CD8-positive, alpha-beta memory T cell (primary cell): ENCODE measurements at places on chromosomes 2 and 18.
A peak's percentile ranks its signal among the peaks of the same experiment; 100 is the strongest.

DNA sequence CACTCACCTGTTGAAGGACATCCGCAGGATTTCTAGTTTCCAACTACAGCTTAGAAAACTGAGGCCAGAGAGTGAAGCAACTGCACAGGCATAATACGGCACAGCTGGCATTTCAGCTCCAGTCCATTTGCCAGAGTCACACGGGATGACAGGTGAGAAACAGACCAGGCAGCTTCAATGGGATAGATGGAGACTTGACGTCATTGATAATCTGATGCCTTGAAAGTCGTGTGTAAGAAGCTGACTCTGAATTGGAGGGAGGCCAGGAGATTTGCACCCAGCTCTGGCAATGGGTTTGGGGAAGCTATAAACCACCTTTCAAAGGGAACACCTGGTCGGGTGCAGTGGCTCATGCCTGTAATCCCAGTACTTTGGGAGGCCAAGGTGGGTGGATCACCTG is 12.4 kb upstream of the DNMT3A start:
- DNase-seq: no peak

GRCh38 chr2:27356056-27356381 is 545 bp downstream of the GTF3C2 start:
- DNase-seq: peak; percentile 49

DNA sequence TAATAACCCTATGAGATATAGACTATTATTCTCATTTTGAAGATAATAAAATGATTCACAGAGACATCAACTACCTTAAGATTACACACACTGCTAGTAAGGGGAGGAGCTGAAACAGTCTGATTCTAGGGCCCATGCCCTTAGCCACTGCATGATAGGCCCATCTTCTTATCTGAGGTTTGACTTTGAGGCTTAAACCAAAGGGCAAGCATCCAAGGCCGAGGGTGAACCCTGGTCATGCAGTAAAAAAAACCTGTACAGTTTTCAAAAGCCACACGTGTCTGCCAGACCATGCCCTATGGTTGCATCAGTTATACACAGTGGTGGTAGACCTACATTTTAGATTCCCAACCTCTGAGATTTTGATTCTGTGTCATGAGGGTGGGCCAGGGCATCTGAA is 44.8 kb downstream of the POLE4 start:
- DNase-seq: no peak

GRCh38 chr2:3956892-3957291 is 253.5 kb downstream of the DCDC2C start:
- DNase-seq: no peak

GRCh38 chr2:98487806-98488189 is 43.1 kb downstream of the INPP4A start:
- DNase-seq: peak; percentile 30

DNA sequence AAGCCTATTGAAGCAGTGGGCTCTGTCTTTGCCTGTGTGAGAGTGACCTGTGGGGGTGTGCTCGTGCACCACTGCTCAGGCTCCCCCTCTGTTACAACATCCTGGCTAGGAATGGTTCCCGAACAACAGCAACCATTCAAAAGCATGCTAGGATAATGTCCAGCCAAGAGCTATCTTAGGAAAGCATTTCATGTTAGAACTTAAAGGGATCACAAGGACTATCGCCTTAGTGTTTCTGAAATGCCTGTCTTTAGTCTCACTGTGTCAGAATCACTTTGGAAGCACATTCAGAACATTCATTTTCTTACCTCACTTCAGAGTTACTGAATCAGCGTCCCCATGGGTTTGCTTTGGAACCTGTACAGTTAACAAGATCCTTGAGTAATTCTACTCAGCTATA is 134.9 kb upstream of the DSEL start:
- no peak for DNase-seq

DNA sequence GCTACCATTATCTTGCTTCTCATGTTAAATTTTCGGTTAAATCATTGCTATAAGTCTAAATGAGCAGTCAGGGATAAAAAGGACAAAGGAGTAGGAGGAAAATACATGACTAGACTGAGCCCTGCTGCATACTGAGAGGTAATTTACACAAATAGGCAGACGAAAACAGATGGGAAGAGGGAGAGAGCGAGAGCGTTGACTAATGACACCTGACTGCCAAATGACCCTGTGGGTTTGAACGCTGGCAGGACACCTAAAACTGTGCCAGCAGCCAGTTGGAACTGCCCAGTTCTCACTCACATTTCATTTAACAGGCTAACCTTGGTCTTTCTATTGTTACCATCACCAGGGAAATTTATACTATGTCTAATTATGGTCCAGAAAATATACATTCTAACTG is 978.2 kb downstream of the CPS1 start:
- no peak for DNase-seq

DNA sequence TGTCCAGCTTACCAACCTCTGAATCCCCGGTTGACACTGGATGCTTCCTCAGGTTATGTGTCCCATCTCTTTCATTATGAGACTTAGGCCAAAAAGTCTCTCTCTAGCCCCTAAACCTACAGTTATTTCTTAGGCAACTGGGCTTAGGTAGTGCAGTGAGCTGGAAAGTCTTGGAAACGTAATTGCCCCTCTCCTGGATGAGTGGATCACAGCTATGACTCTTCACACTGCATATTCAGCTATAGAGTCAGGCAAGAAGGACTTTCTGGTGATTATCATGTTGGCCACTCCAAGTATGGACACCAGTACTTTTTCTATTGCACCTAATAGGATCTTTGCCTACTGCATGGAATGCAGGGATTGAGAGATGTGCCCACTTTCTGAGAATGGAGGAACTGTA is 458.3 kb upstream of the CELF4 start:
- no peak for DNase-seq

DNA sequence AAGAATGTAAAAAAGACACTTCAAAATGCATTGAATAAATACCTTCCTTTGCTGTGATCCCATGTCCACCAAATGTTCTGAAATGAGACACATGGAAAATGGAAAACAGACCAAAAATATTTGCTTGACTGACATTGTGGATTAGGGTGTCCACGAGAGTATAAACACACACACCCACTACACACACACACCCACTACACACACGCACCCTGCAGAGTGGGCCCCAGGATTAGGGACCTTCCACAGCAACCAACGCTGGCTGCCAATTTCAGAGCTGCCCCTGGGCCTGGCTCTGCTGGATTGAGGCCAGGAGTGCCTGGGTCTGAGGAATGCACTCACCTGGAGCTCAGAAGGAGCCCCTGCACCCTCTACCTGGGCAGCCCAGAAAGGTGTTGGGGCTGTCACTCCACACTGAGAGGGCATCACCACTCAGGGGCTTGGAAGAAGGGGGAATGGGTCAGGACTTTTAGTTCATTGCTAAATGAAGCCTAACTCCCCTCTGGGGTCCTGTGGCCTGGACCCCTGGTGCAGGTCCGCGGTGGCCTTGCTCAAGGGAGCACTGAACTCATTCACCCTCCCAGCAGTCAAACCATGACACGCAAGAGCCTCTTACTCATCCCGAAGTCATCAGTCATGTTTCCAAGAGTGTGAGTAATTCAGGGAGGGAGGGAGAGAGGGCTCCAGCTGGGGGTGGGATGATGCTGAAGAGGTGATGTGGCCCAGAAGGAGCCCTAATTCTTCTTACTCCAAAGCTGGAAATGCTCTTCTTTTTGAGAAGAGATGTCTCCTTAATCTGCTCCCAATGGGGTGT is 50.2 kb upstream of the PLB1 start:
- DNase-seq: no peak

DNA sequence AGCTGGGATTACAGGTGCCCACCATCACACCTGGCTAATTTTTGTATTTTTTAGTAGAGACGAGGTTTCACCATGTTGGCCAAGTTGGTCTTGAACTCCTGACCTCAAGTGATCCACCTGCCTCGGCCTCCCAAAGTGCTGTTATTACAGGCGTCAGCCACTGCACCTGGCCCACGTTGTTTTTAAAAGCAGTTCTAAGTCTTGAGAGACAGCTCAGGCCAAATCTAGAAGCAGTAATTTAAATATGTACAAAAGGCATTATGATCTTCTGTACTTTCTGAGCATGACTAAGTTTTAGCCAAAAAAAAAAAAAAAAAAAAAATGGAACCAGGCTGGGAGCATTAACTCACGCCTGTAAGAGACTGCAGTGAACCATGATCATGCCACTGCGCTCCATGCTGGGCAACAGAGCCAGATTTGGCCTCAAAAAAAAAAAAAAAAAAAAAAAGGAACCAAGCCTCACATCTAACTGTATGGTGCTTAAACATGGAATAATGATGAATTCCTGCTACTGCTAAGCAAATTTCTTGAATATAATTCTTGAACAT is 4.0 kb downstream of the ABHD3 start:
- no peak for DNase-seq

GRCh38 chr2:183455056-183455455 is 330.8 kb downstream of the NUP35 start:
- DNase-seq: no peak

DNA sequence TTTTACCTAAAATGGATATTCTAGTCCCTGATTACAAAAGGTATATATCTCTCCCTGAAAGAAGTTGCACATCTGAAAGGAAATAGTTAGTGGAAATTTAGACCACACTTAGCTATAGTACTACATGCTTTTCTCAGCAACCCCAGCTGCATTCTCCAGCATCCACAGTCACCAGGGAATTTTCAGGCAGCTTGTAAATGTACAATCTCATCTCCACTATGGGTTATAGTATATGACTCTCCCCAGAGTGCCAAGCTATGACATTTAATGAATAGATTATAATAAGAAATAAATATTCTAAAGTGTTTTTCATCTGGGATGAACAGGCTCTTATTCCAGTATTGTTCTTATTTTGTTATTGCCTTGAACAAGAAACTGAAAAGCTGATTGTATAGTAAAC is 197.6 kb upstream of the HNRNPA3 start:
- no peak for DNase-seq

GRCh38 chr2:41364842-41365241 is 683.0 kb upstream of the PKDCC start:
- no peak for DNase-seq

GRCh38 chr2:218618102-218618860 is 10.6 kb downstream of the PLCD4 start:
- DNase-seq: no peak
